ENCODE measurements at places on chromosomes 7 and 10.

- no peak for DNase-seq
These were observed 87.2 kb upstream of the INSYN2A start for GRCh38 chr10:127283576-127283975.

DNA sequence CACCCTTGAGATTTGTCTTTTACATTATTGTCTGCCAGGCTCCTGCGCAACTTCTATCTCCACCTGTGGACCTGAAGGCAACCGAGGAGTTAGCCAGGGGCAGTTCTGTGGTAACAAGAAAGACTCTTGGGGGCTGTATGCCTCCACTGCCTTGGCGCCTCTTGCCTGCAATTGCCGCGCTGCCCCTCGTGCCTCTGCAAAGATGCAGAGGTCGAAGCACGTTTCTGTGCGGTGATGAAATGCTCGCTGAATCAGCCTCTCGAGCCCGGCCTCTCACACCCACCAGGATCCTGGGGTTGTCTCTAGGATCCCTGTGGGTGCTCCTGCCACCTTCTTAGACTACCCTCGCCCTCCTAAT is 486 bp upstream of the LHFPL3 start:
- DNase-seq = no peak

DNA sequence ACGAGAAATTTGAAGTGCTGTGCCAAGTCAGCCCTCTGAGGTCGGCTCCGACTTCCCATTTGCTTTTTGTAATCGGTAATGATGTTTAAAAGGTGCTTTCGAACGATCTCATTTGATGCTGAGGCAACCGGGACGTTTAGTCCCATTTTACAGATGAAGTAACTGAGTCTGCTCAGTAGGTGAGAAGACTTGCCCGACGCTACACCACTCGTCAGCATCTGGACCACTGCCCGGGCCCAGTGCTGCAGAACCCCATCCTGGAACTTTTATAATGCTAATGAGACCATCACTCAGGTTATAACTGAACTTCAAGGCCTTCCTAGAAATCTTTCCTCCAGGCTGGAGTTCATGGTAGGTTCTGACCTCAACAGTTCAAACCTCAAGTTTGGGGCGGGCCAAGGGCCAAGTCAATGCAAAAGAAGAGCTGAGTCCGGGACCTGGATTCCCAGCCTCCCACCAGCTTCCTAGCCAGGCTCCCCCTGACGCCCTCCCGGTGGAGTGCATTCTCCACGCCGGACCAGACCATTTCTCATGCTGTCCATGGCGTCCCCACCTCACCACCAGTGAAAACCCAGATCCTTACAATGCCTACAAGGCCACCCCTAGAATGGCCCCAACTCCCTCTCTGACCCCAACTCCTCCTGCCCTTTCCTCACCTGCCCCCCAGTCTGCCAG is 699 bp upstream of the PDLIM1 start:
- no peak for DNase-seq

- DNase-seq = no peak
These were observed 115.4 kb downstream of the TMEM26 start for GRCh38 chr10:61337741-61338140.

- peak; percentile 79 for DNase-seq
These were observed 48.5 kb downstream of the NXPH1 start for GRCh38 chr7:8481752-8482446.

GRCh38 chr10:22544325-22545068 is 169.9 kb downstream of the PIP4K2A start:
- DNase-seq = no peak

GRCh38 chr7:98964596-98964995 is 86.3 kb downstream of the TRRAP start:
- DNase-seq = no peak

DNA sequence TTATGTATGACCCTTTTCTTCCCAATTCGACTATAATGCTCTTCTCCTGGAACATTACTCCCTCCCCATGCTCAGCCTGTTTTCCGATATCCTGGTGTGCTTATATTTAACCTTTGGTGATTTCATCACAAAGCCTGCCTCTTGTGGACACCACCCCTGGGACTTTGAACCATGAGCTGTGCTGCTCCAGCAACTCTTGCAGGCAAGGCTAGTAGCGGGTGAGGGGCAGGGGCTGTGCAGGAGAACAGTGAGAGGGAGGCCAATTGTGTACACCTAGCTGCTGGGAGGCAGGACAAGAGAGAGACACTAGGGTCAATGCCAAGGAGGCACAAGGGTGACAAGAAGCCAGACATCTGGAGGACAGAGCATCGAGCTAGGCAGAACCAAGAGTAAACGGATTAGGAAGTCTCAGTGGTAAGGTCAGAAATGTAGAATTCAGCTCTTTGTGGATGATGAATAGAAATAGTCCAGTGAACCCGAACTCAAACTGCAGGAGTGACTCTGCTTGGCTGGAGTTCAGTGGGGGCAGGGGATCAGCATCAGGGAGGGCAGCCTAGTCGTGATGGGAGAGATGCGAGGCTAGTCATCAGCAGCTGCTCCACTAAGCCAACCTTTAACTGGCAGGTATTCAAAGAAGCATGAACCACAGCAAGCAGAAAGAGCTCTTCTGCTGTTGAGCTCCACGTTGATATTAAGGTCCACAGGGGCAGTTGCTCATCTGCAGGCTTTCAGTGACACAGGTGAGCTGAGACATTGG is 31.0 kb upstream of the MKI67 start:
- no peak for DNase-seq

DNA sequence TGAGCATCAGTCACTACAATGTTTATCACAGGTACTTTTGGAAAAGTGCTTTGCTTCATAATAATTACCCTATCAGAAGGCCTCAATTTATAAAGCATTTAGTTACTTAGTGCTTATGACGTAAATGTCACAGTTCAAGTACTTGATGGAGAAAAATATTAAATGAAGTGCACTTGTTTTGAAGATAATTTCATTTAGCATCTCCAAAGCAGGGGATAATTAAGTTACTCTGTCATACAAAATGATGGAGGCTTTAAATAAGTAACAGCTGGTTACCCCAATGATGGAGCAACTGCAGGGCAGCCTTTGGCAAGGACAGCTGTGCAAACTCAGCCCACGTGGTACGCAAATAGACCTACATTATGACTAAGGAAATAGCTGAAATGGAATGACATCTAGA is 768.8 kb downstream of the GRM8 start:
- DNase-seq = no peak

DNA sequence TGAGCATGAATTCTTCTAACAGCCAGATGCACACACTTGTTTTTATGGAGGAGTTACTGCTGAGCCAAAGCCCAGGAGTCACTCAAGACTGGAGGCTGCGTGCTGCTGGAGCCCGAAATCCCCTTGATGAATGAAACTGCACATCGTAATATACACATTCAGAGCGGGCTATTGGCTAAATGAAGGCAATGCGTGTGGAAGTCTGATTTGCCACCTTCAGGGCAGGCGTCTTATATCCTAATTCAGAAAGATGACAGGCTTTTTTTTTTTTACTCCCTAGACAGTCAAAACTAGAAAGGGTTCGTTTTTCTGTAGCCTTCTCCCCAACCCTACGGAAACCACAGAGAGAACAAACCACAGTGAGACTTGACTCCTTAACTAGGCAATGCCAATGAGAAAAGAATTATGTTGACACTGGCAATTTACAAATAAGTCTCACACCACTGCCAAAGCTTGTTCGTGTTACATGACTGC is 227.2 kb upstream of the KLF14 start:
- peak; percentile 82 for DNase-seq

DNA sequence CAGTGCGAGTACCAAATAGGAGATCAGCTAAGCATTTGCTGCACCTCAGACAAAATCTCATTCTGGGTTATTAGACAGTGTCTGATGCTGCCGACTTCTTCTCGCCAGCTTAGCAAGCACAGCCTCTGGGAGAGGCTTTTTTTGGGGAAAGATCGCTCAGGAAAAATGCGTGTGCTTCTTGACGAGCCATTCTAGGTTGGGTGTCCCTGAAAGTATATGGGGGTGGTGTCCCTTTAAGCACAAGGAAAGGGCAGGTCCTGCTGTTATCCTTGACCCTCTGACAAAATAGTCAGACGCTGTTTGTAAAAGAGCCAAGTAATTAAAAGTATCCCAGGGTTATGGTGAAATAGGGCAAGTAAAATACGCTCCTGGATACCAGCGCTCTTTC is 540.1 kb upstream of the FZD8 start:
- no peak for DNase-seq

- DNase-seq = no peak
These were observed 177.6 kb upstream of the SLC25A13 start for GRCh38 chr7:96499532-96499931.

DNA sequence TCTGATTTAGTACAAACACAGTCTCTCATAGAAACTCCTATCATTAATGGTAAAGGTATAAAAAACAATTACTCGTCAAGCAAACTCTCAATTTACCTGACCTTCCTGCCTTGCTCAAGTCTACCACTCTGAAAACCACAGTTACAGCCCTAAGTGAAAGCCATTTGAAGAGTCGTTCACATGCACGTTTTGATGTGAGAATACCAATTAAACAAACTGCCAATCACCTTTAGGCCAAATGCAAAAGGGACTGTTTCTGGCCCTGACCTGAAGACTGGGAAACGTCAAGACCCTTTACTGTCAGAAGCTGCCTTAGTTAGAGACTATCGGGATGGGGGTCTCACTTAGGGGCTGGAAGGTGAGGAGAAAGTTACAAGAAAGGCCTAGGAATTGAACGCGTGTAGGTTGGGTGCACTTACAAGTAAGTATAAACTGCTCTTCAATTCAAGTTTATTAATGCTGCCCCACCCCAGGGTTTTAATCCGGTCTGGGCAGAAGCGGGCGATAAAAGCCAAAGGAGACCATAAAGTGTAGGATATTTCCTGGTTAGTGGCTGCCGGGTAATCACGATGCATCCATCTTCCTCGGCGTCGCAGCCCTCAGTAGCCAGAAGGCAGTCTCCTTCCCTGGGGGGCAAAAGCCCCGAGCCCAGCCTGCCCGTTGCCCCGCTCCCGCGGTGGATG is 935 bp downstream of the TM9SF3 start:
- DNase-seq = peak; percentile 18

- DNase-seq = no peak
These were observed 154.0 kb downstream of the CAMK1D start for GRCh38 chr10:12503311-12503710.

GRCh38 chr7:4072161-4072925 is 609.8 kb upstream of the FOXK1 start:
- no peak for DNase-seq

All from inflammatory macrophage treated with lipopolysaccharide for 4 hours (primary cell).